ENCODE measurements at places on chromosomes 6 and 20.
A peak's percentile ranks its signal among the peaks of the same experiment; 100 is the strongest.

- no peak for DNase-seq
Observed at GRCh38 chr6:41693281-41694240, 41.8 kb downstream of the TFEB start.

- no peak for DNase-seq
Observed at GRCh38 chr20:4748847-4749246, 27.1 kb downstream of the PRND start.

DNA sequence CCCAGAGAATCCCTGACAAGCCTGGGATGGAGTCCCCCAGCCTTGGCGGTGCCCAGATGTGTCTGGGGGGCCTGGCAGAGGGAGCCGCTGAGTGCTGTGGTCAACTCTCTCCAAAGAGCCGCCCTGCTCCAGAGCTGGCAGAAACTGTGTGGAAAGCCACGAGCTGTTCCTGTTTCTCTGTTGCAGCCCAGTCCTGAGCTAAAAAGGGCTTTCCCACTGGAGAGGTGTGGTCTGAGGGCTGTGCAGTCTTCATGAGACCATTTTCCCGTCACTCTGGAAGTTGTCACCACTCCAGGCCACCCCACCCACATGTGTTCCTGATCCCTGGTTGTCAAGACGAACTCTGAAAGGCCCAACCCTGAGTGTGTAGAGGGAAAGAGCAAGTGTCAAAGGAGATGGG is 99.7 kb upstream of the KCNK16 start:
- DNase-seq = peak; percentile 15

DNA sequence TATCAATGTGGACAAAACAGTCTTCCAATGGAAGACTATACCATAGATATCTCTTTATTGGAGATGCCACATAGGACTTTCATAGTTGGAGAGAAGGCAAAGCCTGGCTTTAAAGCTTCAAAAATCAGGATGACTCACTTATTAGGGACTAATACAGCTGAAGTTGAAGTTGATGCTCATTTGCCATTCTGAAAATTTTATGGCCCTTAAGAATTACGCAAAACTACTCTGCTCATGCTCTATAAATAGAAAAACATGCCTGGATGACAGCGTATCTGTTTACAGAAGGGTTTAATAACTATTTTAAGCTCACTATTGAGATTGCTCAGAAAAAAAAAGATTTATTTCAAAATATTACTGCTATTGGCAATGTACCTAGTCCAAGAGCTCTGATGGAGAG is 155.5 kb upstream of the DST start:
- DNase-seq = peak; percentile 52

- DNase-seq = no peak
Observed at GRCh38 chr20:37389241-37389747, 43.4 kb downstream of the SRC start.

DNA sequence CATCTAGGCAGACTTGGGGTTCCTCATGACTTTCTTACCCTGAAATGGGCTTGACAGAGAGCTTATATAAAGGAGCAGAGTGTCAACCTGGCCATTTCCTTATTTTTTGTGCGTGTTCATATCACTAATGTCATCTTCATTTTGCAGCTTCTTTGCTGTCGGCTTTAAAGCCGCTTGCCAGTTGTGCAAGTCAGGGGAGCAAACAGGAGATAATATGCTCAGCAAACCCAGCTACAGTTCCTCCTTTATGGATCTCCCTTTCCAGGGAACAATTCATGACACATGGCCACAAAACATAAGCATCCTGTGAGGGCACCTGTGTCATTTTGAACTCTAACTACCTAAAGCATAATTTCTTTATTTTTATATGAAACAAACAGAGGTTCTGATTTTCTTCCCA is 6.5 kb upstream of the TUBB2B start:
- no peak for DNase-seq

GRCh38 chr20:39676857-39677391 is 714.8 kb downstream of the DHX35 start:
- peak; percentile 1 for DNase-seq

- DNase-seq = peak; percentile 36
Observed at GRCh38 chr20:53660078-53660909, 66.7 kb upstream of the ZNF217 start.

DNA sequence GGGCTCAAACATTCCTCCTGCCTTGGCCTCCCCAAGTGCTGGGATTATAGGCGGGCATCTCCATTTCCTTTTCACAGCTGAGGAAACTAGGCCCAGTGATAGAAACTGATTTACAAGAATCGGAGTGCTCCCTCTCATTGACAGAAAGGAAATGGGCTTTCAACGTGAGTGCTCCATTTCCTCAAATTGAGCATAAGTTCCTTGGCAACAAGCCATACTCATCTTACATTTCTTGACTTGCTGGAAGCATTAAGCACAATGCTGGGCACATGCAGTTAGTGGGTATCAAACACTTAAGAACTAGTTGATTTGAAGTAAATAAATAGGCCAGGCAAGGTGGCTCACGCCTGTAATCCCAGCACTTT is 54.7 kb downstream of the FGD2 start:
- no peak for DNase-seq

GRCh38 chr6:43923376-43924221 is 153.6 kb downstream of the VEGFA start:
- DNase-seq = peak; percentile 64

DNA sequence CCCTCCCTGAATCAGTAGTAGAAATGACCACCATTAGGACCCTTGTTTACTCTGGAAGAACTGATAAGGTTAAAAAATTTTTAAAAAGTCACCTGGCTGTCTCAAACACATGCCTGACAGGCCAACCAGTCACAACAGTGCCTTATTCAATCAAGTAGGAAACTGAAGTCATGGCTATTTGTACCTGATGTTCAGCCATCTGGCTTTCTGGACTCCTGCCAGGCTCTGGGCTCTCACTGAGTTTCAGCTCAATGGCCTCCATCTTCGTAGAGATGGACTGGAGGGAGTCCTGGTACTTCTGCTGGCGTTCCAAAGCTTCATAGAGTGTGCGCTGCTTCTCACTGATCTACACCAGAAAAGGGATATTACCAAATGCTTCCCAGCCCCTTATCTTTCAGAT is 343.8 kb downstream of the SYNE1 start:
- no peak for DNase-seq

- DNase-seq = no peak
Observed at GRCh38 chr6:86016567-86016966, 373.9 kb upstream of the SYNCRIP start.

- DNase-seq = no peak
Observed at GRCh38 chr6:158262755-158263154, 49.5 kb upstream of the TULP4 start.

GRCh38 chr6:40391086-40391485 is 196.1 kb downstream of the LRFN2 start:
- DNase-seq = no peak

DNA sequence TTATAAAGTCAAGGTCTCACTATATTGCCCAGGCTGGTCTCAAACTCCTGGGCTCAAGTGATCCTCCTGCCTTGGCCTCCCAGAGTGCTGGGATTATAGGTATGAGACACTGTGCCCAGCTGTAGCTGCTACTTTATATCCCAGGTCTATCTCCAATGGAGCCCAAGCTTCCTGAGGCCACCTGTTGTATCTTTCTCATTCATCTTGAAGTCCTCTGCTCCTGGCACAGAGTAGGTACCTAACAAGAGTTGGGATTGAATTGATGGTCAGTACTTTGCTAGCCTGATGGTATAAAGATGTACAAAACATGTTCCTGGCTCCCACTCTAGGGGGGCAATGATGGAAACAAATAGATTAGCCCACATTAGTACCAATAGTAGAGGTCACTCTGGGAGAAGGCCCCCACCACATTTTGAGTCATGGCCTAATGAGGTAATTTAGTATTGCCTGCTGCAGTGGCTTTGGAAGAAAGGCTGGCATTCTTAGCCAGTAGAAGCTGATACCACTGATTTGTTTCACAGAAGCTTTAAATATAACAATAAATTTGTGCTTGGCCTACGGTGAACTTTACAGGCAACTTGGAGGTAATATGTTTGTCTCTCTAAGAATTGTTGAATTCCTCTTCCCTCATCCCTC is 5.4 kb downstream of the PTPN1 start:
- DNase-seq = no peak

DNA sequence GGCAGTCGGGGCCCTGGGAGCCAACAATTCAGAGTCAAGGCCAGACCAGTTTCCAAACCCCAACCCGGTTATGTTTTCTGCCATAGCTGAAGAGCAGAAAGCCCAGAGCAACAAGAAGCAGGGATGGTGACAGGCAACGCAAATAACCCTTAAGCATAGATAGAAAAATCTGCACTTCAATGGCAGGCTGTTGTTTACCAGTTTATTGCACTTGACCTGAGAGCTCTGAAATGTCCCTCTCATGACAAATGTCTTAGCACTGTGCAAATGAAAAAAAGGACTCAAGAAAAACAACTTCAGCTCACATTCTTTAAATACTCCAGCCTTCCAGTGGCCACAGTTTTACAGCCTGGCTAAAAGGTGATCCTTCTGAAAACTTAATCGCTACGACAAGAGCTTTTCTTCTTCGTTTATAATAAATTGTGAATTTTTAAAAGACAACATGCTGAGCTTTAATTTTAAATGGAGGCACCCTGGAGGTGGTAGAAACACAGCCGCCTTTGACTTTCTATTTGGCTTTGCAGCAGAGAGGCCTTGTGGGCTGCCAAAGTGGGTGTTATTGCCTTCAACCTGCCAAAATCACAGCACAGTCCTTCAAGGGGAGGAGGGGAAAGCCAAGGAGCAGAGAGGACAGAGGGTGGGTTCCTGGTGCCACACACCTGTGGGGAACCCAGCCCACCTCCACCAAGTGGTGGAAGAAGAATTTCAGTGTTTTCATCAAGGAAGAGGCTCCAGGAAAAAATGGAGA is 289.5 kb upstream of the CDYL start:
- DNase-seq = no peak

- DNase-seq = no peak
Observed at GRCh38 chr20:1632178-1632577, 12.4 kb upstream of the SIRPB1 start.

DNA sequence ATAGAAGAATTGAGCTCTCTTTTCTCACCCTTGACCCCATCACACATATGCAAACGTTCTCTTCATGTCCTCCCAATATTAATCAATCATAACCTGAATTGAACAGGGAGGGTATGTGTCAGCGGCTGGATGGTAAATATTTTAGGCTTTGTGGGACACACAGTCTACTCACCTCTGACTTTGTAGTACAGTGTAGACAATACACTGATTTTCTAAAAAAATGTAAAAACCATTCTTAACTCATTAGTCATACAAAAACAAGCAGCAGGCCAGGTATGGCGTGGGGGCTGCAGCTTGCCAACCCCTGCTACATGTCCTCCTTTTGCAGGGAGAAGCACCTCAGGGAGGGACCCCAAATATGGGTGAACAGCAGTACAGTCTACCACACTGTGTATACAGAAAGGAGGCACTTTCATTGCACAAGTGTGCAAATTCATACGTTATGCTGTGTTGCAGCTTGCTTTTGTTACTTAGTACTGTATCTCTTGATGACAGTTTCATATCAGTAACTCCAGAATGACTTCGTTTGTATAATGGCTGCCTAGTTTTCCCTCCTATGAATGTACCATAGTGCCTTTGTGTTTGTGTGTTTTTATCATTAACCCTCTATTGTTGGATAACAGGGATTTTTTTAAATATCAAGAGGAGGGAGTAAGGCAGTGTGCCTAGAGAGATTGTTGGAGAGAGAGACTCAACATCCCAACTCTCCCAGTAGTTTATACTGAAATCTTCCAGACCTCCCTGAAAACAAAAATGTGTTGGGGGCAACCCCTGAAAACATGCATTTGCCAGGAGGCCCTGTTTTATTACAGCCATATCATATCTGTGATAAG is 214.3 kb downstream of the ZMYND8 start:
- peak; percentile 14 for DNase-seq

DNA sequence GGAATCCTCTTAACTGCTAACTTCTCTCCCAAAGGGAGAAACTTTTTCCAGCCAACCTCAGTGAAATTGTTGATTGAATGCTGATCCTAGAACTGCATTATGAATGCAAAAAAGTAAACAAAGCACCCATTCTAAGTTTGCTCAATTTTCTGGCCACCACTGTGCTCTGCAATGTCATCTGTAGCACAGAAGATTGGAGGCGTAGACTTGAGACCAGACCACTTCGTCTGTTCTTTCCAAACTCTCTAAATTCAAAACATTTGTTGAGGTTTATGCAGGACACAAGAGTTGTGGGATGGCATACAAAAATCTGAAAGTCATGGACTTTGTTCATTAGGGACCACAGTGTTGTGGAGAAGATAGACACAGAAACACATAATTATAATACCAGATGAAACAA is 11.1 kb upstream of the TSPYL1 start:
- no peak for DNase-seq

- DNase-seq = no peak
Observed at GRCh38 chr20:10236540-10237533, 18.2 kb downstream of the SNAP25 start.

DNA sequence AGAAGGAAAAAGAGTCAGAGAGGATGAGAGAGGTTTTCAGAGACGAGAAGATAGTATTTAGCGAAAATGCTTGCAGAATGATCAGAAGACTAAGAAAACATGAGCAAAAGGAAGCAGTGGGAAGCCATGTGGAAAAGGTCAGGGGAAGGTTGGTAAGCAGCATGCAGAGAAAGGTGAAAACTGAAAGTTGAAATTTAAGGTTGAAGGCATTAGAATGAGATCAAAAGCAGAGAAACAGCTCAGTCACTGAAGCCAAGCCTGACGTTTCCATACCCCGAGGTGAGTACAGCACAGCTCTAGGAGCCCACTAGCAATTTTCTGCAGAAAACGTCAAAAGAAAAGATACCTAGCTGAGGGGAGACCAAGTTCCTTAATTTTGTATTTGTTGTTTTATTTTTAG is 19.1 kb upstream of the TFB1M start:
- DNase-seq = no peak

DNA sequence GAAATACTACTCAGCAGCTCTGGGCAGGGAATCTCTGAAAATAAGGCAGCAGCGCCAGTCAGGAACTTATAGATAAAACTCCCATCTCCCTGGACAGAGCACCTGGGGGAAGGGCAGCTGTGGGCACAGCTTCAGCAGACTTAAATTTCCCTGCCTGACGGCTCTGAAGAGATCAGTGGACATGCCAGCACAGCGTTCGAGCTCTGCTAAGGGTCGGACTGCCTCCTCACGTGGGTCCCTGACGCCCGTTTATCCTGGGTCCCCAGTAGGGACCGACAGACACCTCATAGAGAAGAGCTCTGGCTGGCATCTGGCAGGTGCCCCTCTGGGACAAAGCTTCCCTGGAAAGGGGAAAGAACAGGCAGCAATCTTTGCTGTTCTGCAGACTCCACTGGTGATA is 59.0 kb downstream of the COL21A1 start:
- DNase-seq = no peak

GRCh38 chr6:73180076-73180738 is 45.1 kb downstream of the KHDC1L start:
- DNase-seq = no peak

DNA sequence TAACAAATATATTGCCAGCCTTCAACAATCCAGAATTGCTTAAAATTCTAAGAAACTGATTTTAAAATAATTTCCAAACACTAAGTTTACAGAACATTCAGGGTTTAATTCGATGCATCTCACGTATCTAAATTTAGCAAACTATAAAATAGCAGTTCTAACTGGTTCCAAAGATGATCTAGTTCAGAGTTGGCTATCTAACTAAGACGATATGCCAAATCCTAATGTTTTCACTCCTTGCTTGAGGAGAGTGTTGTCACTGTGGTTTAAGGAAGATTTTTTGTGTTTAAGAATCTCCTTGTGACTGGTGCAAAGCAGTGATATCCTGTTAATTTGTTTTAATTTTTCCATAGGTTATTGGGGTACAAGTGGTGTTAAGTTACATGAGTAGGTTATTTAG is 311.5 kb upstream of the ID4 start:
- DNase-seq = no peak

- no peak for DNase-seq
Observed at GRCh38 chr20:57811374-57812020, 101.7 kb upstream of the PMEPA1 start.
